DMS153 (cell line): ENCODE measurements at places on chromosomes 5 and 9.

GRCh38 chr5:31731016-31731415 is 92.1 kb downstream of the PDZD2 start:
- DNase-seq, result no peak

- no peak for DNase-seq
Measured at GRCh38 chr5:106392766-106393165, 1278.0 kb downstream of the EFNA5 start.

DNA sequence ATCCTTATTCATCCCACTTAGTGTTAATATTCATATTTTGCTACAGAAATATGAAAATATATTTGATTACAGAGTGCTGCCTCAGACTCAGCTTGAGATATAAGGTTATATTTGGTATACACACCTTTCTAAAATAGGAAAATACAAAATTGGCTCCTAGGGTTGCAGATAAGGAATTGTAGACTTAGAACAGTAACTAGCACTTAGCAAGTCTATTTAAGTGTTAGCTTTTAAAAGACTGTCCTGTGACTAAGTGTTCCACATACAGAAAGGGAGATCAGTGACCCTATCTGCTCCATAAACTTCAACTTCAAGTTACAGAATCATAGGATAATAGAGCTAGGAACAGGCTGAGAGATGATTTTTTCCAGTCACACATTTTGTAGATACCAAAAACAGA is 607.0 kb downstream of the ZNF608 start:
- no peak for DNase-seq

DNA sequence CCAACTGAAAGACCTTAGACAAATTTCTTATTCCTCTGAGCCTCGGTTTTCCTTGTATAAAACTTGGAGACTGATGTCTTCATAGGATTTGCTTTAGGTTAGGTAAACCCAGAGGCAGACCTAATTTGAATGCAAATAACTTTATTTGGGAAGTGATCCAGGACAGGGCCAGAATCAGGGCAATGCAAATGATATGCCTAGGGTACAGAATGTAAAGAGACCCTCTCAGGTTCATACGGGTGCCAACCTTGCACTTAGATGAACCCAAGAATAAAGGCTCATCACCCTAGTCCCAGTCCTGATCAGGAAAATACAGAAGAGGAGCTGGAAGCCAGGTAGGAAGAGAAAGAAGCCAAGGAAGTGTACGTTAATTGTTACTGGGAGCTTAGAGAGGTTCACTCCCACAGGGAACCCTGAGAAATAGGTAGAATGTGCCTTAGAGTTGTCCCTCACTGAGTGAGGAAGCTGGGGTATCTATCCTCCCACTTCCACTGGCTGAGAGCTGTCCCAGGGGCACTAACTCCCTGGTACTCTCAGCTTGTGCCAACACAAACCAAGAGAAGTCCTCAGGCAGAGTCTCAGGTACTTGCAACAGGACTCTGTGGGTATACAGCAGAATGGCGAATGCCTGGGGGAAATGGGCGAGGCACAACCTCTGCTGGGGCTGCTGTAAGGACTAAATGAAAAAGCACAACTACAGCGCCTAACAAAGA is 3.1 kb upstream of the HK3 start:
- no peak for DNase-seq

- no peak for DNase-seq
Measured at GRCh38 chr5:171980792-171981191, 25.6 kb downstream of the FBXW11 start.

DNA sequence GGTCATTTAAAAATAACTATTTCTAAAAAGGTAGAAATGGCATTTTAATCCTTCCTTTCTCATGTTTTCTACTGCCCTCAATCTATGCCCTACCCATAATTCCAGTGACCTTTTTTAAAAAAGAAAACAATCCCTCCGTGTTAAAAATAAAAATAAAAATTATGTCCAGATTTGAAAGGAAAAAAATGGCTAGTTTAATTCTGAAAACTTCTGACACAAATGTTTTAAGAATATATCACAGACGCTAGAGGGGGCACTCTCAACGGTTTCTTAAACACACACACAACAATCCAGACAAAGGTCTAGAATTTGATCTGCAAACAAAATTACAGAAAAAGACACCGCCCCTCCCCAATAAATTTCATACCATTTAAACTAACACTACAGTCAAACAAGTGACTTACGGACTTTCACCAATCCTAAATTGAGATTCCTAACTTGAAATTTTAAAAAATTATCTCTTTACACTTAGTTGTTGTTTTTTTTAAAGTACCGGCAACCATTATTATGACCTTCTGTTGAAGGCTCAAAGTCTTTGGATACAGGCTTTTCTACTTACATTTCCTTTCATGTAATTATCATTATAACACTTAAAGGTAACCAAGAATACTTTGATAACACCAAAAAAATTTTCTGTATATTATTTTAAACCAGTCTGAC is 38.2 kb downstream of the CLINT1 start:
- no peak for DNase-seq

DNA sequence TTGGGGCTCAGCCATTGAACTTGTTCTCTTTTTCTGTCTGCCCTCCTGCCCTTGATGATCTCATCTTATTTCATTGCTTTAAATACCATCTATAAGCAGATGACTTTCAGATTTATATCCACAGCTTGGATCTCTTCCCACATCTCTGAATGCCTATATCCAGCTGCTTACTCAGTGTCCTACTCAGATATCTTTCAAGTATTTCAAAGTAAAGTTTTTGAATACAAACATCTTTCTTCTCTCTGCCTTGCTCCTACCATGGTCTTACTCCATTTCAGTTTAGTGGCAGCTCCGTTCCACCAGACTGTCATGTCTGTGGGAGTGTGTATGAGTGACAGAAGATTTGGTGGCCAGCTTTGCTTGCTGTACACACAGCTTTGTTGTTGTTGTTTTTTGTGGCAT is 59.7 kb downstream of the ERBIN start:
- DNase-seq, result no peak

DNA sequence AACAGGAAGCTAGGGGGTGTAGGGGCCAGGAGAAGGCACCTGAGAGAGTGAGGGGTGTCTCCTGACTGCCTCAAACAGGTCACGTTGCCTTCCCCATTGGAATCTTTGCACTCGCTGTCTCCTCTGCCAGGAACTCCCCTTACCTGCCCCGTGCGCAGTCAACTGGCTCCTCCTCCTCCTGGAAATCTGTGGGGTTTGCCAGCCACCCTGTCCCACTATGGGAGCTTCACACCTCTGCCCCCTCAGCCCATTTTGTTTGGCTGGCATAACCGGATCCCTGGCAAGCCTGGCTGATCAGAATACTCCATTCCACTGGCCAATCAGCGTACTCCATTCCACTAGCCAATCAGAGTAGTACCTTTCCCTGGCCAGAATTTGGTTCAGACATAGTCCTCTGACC is 10.4 kb upstream of the SLC34A1 start:
- no peak for DNase-seq

- DNase-seq, result no peak
Measured at GRCh38 chr5:175689147-175689991, 31.5 kb downstream of the HRH2 start.
